ENCODE measurements at places on chromosomes 16 and 17.

DNA sequence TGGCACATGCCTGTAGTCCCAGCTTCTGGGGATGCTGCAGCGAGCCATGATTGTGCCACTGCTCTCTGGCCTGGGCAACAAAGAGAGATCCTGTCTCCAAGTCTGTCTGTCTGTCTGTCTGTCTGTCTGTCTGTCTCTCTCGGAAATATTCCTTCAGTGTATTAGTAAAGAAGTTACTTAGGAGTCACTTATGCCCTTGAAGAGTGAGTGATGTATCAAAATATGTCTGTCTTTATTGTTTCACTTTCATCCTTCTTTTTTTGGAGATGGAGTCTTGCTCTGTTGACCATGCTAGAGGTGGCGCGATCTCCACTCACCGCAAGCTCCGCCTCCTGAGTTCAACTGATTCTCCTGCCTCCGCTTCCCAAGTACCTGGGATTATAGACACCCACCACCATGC is 410.5 kb downstream of the WWOX start:
- DNase-seq = no peak

- no peak for DNase-seq
Measured at GRCh38 chr16:25835126-25835525, 143.4 kb downstream of the HS3ST4 start.

DNA sequence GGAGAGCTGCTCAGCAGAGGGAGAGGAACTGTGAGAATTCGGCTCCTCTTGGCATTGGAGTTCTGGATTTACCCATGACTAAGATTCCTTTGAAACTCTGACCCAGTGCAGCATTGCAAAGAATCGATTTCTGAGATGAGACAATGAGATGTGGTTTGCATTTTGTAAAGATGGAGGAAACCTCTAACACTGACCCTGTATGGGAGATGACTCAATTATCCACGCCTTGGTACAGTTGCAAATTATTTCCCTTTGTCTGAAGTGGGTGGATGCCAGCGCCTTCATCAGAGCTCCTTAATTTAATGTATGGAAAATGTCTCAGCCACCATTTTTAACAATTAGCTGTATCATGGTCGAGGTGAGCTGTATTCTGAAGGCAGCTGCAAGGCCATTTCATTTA is 53.4 kb downstream of the NUP93 start:
- DNase-seq = no peak

DNA sequence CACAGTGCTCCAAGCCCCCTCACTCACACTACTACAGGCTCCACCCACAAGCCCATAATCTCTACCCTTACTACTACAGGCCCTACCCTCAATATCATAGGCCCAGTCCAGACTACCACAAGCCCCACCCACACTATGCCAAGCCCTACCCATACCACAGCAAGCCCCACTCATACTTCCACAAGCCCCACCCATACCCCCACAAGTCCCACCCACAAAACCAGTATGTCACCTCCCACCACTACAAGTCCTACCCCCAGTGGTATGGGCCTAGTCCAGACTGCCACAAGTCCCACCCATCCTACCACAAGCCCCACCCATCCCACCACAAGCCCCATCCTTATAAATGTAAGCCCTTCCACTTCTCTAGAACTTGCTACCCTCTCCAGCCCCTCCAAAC is 13.8 kb downstream of the RIPOR1 start:
- peak; percentile 76 for DNase-seq

DNA sequence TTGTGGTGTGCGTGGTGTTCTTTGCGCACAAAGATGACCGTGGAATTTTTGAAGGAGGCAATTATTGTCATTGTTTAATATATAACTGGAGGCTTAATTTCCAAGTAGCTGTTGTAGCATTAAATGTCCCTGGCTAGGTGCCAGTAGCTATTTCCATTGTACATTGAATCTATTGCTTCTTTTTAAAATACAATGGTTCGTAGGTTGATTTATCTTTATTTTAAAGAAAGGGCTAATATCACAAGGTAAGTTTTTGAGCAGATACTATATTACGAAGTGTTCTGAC is 127.1 kb downstream of the RPTOR start:
- no peak for DNase-seq

DNA sequence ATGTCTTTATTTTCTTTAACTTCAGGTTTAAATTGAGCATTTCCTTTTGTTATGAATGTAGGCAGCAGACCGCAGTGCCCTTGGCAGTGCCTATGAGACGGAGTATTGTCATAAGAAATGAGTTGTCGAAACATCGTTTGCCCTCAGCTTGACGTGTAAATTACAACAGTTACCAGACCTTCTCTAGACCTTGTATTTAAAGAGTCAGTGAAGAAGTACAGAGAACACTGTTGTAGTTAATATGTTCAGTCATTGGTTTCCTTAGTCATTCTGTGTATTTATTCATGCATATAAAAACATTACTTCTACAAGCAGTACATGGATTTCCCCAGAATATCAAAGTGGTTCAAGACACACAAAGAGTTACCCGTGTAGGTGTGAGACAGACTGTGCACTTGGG is 19.0 kb downstream of the IRF8 start:
- no peak for DNase-seq

DNA sequence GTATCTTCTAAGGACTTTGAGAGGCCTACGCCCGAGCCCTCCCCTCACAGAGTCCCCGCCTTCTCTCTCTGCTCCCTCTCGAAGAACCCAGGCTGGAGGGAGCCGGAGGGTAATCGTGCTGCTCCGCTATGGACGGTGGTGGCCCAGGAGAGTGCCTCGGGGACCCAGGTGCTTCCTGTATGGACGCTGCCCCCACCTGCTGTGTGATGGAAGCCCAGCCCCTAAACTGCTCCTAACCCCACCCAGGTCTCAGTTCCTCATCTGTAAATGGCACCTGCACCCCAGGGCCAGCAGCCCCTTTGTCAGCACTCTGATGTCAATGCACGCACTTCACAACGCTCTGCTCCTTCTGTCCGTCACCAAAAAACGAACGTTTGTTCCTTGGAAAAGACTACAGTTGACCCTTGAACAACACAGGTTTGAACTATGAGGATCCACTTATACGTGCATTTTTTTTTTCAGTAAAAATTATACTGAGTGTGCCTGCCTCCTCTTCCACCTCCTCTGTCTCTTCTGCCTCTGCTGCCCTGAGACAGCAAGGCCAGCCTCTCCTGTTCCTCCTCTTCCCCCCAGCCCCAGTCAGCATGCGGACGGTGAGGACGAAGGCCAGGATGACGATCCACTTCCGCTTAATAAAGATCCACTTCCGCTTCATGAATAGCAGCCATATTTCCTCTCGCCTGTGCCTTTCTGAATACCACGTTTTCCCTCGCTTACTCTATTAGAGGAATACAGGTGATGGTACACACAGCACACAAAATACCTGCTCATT is 118.3 kb downstream of the BANP start:
- DNase-seq = no peak

DNA sequence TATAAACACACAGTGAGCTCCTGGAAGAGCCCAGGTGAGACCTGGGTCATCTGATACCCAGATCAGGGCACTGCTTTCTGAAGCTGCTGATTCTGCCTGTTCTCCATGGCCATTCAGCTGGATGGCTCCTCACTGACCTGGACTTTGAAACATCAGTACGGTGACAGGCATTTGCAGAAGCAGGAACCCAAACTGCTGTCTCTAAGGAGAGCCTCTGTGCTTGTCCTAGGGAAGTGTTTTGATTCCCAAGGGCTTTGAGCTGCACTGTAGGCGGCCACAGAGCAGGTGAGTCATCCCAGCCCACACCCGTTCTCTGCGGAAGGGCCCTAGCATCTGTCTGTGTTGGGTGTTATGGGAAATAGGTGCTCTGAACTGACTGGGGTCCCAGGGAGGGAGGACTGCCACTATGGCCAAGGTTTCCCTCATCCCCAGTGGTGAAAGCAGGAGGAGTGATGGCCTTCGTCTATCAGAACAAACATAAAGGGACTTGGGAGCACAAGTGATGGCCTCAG is 60.7 kb upstream of the ADCY9 start:
- no peak for DNase-seq

- no peak for DNase-seq
Measured at GRCh38 chr17:68305142-68305541, 13.8 kb downstream of the ARSG start.

- no peak for DNase-seq
Measured at GRCh38 chr16:56800355-56800754, 64.7 kb upstream of the SLC12A3 start.

DNA sequence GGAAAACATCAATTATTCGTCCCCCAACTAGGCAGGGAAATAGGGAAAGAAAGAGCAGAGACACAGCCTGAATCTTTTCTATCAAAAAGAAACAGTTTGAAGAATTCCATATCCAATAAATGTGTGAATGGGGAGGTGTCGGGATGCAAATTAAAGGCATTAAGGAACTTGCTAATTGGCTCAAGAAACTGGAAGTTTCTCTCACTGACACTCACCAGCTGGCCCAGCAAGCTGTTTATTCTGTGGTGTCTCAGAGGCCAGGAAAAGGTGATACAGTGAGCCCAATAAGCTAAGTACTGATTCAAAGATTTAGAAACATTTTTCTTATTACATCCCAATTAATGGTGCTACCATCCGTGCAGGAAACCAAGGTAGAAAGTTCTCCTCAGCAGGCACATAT is 104.4 kb upstream of the CLEC3A start:
- DNase-seq = no peak

DNA sequence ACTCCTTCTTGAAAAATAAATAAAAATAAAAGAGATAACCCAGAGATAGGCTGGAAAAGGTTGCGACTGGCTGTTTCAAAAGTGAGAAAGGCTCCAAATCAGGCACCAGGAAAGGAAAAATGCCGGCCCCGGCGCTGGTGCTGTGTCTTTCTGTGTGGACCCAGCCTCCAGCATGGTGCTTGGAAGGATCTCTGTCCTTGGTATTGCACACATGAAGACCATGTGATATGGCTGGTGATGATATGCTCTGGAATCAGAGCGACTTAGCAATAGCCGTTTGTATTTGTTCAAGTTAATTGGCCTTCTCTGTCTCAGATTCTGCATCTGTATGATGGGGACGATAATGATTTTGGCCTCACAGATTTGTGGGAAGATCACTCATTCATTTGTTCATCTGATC is 3.4 kb downstream of the WSCD1 start:
- DNase-seq = no peak

- DNase-seq = no peak
Measured at GRCh38 chr17:40422990-40423633, 5.4 kb upstream of the TOP2A start.

Measured in T-helper 22 cell (primary cell).